OCI-LY7 (cell line): ENCODE measurements at places on chromosomes 13 and 19. TPM values are rescaled to one million over a fixed set of nuclear protein-coding genes. Genes with fewer than 3 reads are reported as not detected.

GRCh38 chr19:33301900-33302174 lies 497 bp downstream of the CEBPA start:
- no peak for DNase-seq

PPFIA3 gene
- 16.2 and 17.8 TPM in 2 replicates for total RNA-seq

CGB7 gene
- not detected in 2 replicates for total RNA-seq

GRCh38 chr13:111323549-111323948 lies 3.1 kb downstream of the TEX29 start:
- no peak for DNase-seq

GRCh38 chr19:53467485-53468262 lies at the start of gene ZNF813:
Gene ZNF813 (plus strand): TSS chr19:53467733. CDS start chr19:53483823, 16,090 bp downstream.
- peak; percentile 88 for DNase-seq

RAB3A gene
- total RNA-seq, result 6.9 and 8.6 TPM in 2 replicates

DNA sequence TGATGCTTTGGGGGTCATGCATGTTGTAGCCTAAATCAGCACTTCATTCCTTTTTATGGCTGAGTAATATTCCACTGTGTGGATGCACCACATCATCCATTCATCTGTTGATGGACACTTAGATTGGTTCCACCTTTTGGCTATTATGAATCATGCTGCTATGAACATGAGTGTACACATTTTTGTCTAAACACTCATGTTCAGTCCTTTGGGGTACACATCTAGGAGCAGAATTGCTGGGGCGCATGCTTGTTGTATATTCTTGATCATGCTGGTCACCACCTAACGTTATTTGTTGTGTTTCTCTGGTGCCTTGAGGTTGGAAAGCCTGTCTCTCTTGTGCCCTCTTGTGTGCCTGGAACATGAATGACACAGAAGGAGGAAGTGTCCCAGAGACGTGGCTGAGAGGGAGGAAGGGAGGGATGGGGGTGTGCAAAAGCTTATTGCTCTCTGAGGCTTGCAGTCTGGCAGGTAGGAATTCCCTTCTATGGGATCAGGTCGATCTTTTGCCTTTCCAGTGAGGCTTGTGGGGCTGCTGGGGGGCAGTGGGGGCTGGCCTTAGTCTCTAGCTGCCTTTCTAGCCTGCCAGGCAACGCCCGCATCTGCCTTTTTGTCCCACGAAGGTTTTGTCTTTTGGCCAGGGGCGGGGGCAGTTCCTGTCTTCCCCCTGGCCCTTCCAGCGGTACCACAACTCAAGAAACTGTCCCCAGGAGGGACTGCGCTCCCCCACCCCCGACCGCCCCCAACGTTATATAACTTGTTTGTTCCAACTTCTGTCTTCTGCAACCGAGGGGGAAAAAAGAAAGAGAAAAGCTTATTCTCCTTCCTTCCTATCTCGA lies 7.6 kb downstream of the KLHL26 start:
- peak; percentile 40 for DNase-seq

DNA sequence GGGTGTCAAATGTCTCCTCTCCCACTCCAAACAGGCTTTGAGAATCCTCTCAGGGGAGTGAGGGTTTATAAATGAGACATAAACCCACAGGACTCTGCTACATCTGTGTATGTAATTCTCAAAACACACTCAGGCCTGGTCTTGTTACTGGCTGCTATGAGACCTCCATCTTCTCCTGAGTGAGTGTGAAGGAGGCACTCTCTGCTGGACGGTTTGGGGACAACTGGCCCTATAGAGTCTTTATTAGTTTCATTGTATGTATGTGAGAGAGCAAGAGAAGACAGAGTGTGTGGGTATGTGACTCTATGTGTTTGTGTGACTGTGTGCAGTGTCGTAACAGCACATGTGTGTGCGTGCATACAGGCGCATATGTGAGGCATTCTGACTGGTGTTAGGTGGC lies 9.6 kb upstream of the CYP4F12 start:
- DNase-seq, result no peak

DNA sequence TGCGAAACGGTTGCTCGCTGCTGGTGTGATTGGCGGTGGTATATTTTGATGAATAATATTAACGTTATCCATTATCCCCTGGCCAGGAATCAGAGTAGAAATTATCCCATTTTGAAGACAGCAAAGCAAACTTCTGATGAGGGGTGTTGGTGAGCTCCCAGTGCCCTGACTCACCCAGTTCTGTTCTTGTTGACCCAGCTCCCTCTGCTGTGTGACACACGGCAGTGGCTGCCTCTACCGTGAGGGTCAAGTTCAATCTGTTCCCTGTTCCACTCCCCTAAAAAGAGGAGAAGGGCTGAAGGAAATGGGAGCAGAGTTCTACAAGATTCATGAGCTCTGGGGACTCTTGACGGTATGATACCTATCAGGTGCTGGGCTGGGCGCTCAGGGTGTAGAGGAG lies 2.0 kb downstream of the CAMSAP3 start:
- no peak for DNase-seq

SRRM5 gene
- total RNA-seq, result 0.61 and 0.85 TPM in 2 replicates

- peak; percentile 35 for DNase-seq
Measured at GRCh38 chr13:28805193-28805819, 14.8 kb upstream of the MTUS2 start.

CD209 gene
- total RNA-seq, result not detected in 2 replicates

- no peak for DNase-seq
Measured at GRCh38 chr13:46345398-46345797, 41.7 kb downstream of the RUBCNL start.

DNA sequence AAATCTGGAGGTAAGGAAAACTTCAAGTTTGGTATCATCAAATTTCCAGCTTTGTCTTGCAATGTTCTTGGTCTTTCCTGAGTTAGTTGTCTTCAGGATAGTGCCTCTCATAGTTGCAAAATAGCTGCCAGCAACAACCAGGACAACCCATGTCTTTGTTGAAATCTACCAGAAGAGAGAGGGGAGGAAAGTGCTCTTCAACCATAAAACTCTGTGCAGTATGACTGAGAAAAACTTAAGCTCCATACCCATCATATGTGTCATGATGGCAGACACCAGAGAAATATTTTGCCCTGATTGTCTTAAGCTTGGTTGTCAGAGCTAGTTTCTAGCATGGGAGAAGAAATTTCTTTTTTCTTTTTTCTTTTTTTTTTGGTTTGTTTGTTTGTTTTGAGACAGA lies 103.3 kb downstream of the SPRY2 start:
- DNase-seq, result no peak

DNA sequence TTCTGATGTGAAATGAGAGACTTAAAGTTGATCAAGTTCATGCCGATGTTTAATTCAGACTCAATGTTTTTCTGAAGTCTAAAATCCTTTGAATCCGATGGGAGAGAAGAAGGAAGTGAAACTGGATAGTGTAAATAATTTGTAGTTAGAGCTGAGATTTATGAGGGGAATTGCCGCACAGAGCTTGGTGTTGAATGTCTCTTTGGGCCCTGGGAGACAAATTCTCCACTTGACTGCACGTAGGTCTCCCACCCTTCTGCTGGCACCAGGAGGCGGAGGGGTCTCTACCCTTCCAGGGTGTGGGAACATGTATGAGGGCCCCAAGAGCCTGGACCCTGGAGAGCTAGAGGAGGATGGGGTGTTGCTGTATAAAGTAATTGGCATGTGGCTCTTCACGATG lies 140.8 kb upstream of the SERP2 start:
- DNase-seq, result no peak

GRCh38 chr13:48431431-48431830 lies 18.5 kb upstream of the LPAR6 start:
- DNase-seq, result no peak

- no peak for DNase-seq
Measured at GRCh38 chr19:3464587-3465235, 15.6 kb downstream of the SMIM24 start.

CLIP3 gene
- 2.4 and 2.6 TPM in 2 replicates for total RNA-seq

DNA sequence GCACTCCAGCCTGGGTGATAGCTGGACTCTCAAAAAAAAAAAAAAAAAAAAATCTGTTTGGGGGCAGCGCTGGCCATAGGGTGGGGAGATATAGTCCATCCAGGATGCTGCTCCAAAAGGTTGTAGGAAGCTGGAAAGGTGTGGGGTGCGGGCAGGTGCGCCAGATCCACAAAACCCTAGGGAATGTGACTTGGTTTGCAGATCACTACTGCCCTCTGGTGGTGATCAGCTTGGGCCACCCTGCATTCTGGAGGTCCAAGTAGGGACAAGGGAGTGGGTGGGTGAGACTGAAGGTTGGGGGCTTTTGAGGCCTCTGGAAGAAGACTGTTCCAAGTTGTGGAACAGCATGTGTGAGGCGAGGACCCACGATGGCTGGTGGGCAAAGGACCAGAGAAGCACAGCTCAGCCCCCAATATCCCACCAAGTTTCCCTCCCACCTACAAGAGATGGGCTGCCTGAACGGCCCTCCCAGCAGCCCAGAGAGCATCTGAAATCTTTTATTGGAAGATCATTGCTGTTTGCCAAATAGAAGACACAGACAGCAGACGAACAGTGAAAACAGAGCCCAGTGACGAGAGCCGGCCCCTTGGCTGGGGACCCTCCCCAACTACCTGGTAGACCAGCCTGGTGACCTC lies 10.4 kb upstream of the TYK2 start:
- peak; percentile 79 for DNase-seq

- DNase-seq, result no peak
Measured at GRCh38 chr19:14142262-14143190, 6.1 kb upstream of the ASF1B start.
